ENCODE measurements at places on chromosomes 5 and 9.
A peak's percentile ranks its signal among the peaks of the same experiment; 100 is the strongest.

- no peak for DNase-seq
These were observed 35.5 kb upstream of the LRRTM2 start for GRCh38 chr5:138910546-138911185.

DNA sequence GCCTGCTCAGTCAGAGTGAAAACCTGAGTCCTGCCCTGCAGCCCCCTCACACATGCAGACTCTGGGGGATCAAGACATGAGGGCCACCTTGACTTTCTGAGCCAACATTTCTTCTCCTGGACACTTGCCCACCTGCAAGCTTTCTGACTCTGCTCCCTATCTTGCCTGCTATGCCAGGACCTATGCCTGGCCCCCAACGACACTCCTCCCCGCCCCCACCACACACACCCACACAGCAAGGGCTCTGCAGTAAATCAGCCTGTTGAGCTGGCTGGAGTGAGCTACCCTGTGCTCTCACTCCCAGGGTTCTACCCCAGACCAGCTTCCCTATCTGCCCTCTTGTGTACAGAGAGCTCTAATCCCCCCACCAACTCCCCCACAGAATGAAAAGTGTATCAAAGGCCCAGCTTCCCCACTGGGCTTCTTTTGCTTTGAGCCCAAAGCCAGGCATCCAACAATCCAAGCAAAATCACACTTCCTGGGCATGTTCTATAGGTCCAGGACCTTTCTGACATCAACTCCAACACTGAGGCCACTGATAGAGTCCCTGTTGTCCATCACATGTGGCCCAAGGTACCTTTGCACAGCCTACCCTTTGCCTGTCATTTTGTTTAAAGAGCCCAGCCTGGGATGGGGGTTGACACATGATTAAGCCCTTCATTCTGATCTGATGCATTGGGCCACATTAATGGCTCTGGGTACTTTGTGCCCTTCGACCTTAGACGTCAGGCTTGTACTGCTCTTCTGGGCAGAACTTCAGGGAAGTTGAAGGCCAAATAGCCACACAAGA is 7.2 kb downstream of the PDLIM4 start:
- no peak for DNase-seq

DNA sequence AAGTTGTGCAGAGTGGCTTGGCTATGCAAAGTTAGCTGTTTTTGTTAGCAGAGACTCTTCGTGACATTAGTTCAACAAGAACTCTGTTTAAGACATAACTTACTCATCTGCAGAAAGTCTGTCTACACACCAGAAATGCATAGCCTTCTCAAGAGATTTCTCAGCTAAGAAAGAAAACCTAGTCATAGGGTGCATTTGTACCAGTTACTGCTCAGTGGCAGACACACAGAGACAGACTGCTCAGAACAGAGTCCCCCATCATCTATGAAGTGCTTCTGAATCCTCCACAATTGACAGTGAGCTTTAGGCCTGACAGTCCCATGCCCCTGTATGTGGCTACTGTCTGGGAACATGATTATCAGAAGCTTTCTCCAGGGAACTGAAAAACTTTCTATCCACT is 56.1 kb upstream of the IFNK start:
- no peak for DNase-seq

DNA sequence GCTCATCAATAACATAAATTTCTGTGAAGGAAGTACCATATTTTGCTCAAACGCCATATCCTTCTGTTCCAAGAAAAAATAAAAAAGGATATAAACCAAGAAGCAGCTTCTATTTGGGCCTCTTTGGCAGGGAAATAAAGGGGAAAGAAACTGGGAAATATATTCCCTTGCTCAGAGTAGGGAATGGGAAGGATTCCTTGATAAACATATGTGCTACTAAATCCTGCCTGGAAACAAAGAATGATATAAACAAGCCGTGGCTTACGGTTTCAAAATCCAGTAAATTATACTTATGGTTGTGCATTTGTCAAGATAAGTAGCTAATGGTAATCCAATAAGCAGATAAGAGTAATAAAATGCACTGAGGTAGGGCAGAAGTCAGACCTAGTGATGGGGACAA is 481.6 kb downstream of the NTRK2 start:
- DNase-seq = no peak

DNA sequence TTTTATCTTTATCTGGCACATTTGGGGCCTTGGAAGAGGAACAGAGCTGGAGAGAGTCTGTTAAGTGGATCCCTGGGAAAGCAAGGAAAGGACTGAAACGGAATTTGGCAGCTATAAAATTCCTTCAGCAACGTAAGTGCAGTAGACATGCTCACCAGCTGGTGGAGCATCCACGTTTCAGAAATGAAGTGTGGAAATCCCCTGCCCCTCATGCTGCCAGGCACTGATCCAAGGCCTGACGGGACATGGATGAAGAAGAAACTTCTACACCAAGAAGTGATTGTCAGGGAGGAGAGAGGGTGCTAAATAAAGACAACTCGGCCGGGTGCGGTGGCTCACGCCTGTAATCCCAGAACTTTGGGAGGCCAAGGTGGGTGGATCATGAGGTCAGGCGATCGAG is 209.3 kb downstream of the ROR2 start:
- no peak for DNase-seq

DNA sequence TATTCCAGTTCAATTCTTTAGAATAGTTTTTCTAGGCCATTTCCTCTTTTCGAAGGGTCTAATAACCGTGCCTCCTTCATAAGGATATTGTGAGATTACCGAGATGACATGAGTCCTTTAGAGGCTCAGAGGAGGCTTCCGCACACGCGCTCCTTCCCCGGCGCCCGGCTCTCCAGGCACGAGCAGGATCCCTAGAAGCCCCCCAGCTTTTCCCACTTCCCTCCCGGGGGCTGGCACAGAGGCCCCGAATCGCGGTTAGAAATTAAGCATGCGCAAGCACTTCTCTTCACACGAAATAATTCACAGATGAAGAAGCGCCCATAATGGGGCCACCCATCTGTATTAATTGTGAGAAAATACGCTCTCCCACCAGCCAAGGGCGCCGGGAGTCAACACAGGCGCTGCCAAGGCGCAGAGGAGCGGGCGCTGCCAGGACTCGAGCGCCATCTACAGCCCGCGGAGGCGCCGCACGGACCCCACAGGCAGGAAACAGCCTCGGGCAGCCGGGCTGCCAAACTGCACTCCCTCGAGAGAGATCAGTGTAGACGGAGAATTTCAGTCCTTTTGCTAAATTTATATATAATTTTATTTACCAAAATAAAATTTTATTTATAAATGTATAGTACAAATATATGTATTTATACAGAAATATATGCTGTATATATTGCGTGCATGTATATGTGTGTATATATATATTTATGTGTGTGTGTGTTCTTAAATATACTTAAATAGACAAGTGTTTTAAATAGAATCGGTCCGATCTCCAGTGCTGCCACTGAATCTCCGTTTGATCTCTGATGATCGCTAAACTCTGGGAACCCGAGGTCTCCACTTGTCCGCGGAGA is 258.1 kb upstream of the NFIL3 start:
- peak; percentile 25 for DNase-seq

DNA sequence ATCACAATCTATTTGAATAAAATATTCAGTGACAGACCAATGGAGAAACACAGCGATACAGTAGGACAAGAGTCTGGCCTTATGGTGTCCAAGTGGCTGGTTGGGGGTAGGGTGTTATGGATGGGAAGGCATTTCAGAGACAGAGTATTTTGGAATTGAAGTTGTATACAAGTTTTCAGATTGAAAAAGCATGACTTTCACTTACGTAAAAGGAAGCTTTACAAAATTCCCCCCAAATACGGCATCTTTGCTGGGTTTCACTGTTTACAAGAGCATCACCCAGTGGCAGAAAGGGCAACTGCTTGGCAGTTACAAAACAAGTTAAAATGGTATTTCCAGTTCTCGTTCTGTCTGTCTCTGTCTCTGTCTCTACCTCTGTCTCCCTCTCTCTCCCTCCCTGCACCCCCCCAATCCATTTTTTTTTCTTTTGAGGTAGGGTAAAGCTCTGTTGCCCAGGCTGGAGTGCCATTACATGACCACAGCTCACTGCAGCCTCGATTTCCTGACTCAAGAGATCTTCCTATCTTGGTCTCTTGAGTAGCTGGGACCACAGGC is 86.2 kb downstream of the PTPN3 start:
- DNase-seq = no peak

DNA sequence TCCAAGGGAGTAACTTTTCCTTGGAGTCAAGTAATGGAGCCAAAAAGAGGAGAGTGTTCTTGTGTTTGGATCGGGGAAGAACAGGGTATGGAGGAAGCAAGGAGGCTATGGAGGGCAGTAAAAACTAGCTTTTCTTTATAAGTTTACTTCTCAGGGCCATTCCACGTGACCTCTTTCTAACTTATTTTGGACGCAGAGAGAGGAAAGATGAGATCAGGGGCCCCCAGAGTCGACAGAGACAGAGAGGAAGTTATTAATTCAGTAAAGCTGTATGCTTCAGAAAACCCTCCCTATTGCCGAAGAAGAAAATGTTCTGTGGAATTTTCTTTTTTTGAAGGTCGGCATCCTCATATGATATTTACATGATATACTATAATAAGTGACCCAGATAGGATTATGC is 233.8 kb upstream of the MPDZ start:
- DNase-seq = no peak

DNA sequence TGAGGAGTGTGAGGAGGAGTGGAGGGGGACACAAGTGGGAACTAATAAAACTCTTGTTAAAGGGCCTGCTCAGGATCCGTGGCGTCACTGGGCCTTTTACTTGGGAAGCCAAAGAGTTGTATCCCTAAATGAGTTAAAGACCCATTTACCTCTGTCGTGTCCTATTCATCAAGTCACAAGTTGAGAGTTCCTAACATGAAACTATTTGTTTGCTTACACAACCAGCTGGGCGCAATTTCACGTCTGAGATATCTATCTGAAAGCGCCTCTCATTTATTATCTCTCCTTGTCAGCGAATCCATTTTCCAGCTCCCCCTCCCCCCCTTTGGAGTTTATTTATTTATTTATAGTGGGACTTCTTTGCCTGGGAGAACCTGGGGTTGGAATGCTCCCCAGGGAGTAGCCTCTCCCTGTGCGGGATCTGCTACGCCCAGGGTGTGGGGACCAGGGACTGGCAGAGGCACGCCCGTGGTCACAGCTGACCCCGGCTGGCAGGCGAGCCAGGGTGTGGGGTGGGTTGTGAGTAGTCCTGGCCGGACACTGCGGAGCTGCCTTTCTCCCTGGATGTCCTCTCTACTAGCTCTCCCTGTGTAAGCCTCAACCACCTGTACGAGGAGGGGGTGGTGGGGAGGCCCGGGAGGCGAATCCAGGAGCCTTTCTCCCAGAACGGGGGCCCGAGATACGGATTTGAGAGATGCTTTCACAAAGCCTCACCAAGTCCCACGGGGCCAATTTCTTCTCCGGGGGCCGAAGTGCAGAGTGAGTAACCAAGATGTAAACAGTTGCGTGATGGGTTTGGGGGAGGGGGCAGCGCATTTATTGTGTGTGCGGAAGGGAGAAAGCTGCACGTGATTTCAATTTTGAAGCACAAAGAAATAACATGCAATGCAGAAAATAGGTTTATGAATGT is 15.3 kb downstream of the NR2F1 start:
- DNase-seq = no peak

- no peak for DNase-seq
These were observed 120.0 kb upstream of the ACOT12 start for GRCh38 chr5:81513982-81514381.

- no peak for DNase-seq
These were observed 40.9 kb upstream of the IL17B start for GRCh38 chr5:149419859-149420544.

GRCh38 chr5:128491291-128491690 is 46.8 kb downstream of the FBN2 start:
- no peak for DNase-seq

- no peak for DNase-seq
These were observed 57.2 kb upstream of the RNF130 start for GRCh38 chr5:180128671-180129261.

DNA sequence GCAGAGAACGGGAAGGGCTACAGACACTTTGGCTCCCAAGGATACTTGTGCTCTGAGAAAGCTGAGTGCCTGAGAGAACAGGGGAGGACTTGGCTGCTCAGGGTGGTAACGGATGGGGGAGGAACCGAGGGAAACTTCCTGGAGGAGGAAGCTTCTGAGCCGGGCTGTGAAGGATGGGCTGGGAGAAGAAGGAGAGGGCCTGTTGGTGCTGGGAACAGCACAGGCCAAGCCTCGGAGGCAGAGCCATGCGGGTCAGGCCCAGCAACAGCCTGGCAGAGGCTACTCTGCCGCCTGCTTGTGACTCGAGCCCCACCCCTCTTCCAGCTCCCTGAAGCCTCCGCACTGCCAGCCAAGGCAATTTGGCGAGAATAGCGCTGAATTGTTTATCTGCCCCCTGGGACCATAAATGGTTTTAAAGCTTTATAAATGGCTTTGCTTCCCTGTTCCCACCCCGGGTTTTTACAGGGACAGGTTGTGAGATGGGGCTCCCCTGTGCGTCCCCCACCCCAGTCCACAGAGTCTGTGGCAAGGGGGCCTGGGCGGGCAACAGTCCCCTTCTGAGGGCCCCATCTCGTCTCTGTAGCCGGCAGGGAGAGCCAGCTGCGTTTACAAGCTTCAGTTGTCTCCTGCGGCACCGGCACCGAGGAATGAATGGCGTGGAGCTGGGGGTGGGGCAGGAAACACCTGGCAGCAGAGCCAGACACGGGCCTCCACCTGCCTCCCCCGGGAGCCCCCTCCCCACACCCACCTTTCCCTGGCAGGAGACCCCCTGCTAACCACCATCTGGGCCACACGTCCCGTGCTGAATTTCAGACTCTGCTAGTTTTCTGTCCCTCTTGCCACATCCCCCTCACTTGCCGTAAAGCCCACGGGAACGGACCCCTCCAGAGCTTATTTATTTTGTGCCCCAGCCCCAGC is 24.4 kb downstream of the FAM163B start:
- DNase-seq = no peak

DNA sequence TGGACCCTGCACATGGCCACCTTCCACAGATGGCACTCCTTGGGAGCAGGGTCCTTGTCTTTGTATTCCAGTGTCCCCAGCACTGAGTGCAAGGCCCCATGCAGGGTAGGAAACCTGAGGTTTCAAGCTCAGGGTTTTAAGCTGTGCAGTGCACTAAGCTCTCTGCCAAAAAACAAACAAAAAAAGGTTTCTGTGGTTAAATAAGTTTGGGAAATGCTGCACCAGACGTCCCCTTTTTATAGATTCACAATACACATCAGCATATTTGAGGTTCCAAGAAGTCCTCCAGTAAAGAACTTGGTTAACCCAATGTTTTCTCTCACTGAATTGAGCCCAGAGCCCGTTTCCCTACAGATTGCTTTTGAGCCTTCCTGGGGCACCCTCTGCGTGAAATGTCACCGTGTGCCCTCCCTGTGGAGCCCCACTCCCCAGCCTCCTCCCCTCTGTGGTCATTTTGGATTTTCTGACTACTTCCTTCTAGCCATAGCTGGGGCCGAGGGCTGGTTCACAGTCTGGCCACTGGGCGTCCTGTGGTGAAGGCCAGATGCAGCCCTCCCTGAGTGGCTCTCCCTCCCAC is 17.1 kb downstream of the DELE1 start:
- DNase-seq = no peak

DNA sequence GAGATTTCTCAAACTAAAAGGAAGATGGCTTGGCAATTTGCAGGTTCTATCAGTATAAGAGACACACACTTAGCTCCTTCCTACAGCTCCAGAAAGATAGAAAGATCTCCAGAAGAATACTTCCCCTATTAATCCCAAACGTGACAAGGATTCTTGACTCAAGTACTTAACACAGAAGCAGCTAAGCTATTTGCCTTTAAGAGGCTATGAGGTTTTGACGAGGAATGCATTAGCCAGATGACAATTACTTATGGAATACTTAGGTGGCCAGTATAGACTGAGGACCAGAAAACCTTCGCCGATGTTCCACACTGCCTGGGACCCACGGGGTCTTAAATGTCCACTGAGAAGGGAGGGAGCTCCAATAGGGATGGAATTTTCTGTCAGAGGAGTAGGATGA is 340.5 kb upstream of the KIF2A start:
- no peak for DNase-seq
